ENCODE measurements at places on chromosomes 16 and 17.
A peak's percentile ranks its signal among the peaks of the same experiment; 100 is the strongest.

GRCh38 chr17:4499431-4500190 is 930 bp downstream of the SPNS2 start:
- no peak for DNase-seq

DNA sequence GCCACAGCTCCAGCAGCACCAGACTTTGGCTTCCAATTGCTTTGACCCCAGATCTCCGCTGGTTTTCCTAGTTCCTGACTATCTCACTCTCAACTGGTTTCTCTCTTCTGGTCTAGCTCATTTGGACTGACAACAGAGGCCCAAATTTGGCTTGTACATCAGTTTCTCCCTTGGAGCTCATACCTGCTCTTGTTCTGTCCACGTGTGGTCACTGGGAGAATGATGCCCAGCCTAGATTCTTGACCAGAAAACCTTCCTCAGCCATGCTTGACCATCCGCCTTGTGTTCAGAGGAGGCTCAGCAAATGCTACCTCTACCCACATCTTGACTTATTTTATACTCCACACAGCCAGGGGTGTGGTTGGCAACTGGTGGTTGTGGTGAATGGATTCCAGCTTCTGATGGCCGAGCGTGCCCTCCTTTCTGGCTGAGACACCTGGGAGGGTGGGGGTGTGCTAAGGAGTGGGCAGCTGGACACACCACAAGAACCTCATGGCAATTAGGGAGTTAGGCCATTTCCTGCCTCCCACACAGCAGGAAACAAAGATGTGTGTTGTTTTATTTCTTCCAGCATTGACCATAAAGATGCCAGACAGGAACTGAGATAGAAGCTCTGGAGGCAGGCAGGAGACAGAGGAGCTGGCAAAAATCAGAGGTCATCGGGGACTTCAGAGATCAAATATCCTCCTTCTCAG is 93.8 kb upstream of the FAM20A start:
- no peak for DNase-seq

DNA sequence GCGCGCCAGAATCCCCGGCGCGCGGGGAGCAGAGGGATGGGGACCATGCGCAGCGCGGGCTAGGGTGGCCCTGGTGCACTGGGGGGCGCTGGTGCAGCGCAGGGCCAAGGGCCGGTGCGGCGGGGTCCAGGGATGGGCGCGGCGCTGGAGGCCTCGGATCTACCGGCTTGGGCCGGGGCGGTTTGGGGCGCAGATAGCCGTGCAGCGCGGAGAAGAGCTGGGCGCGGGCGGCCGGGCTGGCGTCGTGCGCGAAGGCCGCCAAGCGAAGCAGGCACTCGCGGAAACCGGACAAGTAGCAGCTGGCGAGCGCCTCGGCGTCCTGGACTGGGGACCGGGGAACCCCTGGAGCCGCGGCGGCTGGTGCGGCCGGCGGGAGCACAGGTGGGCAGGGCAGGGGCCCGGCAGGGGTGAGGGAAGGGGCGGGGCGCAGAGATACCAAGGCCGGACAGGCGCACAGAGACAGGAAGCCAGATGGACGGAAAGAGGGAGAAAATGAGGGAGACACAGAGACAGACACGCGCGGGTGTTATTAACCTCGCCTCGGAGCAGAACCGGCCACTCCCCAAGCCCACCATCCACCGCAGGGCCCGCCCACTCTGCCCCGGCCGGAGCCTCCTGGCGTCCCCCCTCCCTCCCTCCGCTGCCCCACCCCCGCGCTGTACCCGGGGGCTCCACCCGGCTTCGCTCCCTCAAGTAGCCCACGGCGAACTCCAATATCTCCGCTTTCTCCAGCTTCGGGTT is 2.1 kb downstream of the HES7 start:
- no peak for DNase-seq

GRCh38 chr17:20191056-20191455 is 181.9 kb downstream of the SPECC1 start:
- no peak for DNase-seq

DNA sequence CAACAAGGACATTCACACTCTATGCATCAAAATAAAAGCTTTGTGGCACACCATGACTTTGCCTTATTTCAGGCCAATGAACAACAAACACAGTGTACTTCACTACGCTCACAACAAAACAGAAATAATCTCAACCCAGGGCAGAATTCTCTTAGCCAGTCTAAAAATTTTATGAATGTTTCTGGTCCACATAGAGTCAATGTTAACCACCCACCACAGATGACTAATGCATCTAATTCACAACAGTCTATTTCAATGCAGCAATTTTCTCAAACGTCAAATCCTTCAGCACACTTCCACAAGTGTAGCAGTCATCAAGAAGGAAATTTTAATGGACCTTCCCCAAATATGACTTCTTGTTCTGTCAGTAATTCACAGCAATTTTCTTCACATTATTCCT is 101.7 kb downstream of the CHD9 start:
- DNase-seq = no peak

DNA sequence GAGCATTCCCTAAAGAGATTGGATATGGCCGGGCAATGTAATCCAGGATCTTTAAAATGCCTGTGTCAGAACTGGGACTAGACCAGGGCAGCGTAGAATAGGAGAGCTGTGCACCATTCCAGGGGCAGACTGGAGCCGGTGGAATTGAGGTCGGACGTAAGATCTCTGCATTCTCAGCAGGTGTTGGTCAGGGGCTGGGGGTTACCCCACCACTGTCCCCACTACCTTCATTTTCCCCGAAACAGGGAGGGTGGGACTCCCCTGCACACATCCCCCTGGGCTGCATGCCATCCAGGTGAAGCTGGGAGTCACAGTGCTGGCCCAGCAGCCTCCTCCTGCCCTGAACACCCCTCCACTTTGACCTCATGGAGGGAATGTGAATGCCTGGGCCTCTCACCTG is 17.8 kb downstream of the OSBPL7 start:
- DNase-seq = no peak

DNA sequence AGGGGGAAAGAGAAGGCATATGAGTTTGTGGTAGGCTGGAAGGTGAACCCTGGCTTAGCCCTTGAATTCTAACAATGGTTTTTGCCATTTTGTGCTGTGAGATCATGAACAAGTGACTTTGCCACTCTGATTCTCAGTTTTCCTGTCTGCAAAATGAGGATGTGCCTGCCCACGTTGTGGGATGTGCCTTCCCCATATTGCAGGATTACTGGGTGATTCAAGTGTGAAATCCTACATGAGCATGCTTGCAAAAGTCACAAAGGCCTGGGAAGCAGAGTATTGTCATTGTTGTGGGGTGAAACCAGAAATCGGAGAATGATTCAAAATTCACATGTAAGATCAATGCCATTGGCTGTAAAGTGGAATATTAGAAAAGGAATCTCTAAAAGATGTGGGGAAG is 28.6 kb upstream of the TVP23A start:
- DNase-seq = no peak

GRCh38 chr16:75064403-75065148 is 52.0 kb downstream of the LDHD start:
- DNase-seq = no peak

DNA sequence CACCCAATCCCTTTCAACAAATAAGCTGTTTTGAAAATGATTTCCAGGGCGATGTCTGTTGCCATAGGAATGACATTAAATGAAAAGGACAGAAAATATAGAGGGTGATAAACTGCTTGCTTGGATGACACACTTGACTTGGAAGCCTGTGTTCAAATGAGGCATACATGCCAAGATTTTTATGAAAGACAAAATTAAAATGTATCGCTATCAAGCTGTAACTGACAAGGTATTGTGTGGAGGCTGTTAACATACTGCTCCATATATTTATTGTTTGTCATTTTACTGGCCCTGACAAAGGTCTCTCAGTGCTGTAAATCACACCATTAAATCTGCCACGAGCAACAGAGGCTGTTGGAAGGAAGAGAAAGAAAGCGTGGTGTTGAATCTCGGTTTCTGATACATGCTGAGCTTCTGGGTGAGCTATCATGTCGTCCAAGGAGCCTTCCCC is 456.2 kb upstream of the SALL1 start:
- no peak for DNase-seq

DNA sequence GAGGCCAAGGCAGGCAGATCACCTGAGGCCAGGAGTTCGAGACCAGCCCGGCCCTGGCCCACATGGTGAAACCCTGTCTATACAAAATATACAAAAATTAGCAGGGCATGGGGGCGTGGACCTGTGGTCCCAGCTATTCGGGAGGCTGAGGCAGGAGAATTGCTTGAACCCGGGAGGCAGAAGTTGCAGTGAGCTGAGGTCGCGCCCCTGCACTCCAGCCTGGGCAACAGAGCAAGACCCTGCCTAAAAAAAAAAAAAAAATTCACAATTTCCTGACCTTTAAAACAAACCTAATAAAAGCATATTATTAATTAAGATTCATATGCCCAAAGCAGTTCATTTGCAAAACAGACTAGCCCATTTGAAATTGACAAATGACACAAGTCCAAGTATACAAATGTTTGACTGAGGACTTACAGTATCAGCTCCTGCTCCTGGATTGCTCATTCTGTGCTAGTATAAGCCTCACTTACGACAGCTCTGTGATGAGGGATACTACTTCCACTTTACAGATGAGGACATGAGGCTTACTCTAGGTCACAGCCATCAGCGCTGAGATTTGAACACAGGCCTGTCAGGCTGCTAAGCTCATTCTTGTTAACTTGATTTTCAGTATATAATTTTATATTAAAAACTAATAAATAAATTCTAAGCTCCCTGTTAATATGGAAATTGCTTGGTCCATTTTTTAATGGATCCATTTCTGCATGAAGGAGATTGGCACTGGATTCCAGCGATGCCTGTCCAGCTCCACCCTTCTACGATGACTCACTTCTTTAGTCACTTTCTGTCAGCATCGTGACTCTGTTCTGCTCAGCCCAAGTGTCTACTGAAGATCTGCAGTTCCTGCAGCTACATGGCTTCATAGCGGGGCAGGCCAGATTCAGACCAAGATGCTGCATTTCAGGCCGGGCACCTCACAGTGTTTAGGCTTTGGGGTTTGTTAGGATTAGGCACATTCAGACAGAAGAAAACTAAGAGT is 88.2 kb downstream of the WDR59 start:
- no peak for DNase-seq

GRCh38 chr16:15951852-15952251 is 2.4 kb downstream of the ABCC1 start:
- DNase-seq = no peak

DNA sequence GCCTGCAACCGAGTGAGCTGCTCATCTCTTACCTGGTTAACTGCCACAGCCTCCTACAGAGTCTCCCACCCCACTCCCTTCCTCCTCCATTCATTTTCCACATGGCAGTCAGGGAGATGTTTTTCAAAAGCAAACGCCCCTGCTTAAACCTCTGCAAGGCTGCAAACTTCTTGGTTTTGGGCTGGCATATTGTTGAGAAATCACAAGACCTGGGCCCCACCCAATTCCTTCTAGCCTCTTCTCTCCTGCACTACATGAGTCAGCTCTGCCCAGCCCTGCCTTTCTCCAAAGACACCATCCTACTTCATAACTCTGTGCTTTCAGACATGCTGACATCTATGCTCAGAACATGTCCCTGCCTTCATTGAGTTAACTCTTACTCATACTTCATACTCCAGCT is 136.1 kb downstream of the SPACA3 start:
- DNase-seq = no peak

DNA sequence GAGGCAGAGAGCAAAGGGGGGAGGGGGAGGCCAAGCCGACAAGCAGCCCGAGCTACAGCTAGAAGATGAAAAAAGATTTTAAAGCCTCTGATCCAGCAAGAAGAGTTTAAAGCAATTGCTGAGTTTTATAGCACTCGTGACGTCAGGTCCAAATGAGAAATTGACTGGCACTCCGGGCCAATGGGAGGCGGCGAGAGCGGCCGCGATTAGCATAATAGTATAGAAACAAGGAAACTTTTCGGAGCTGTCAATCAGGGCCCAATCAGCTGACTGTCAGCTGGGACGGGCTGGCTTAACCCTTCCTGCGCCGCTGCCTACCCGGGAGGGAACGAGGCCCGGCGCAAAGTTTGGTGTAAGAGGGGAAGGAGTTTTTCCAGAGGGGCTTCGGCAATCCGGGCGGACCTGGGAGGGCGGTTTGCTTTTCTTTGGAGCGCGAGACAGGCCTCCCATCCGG is at the start of gene MAF:
MAF (minus strand) TSS at position 100 of the 454 bp plus-strand sequence. CDS start 835 bp downstream, outside the sequence.
- peak; percentile 60 for DNase-seq

DNA sequence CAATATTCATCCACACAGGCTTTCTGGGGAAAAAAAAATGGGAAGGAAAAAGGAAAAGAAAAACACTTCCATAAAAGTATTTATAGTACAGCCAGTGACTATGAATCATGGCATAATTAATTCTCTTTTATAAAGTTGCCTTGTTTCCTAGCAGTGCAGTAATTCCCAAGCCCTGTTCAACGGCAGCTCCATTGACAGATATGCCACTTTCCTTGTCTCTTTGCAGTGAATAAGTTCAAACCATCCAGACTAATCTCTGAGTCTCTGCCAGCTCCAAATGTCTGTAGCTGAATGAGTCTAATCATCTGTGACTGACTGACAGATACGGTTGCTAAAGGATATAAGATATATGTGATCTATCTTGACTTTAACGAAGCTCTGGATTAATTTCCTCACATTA is 52.9 kb upstream of the KCNJ16 start:
- no peak for DNase-seq

- no peak for DNase-seq
Measured at GRCh38 chr16:14405611-14406537, 224.2 kb downstream of the PARN start.

GRCh38 chr16:82792693-82793092 is 165.9 kb downstream of the CDH13 start:
- DNase-seq = no peak

DNA sequence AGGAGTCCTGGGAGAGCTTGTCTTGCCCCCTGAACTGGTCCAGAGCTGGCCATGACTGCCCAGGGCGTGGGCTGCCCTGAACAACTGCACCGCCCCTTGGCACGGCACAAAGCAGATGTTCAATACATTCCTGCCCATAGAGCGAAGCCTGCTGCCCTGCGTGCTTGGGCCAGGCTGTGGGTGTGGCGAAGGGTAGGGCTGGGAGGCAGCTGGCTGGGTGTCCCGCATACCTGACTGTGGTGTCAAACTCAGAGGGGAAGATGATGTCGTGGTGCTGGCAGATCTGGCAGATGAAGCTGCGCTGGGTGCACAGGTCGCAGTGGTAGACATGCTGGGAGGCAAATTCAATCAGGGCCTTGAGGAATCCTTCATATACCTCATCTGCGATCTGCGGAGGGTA is 124.2 kb upstream of the SMURF2 start:
- no peak for DNase-seq

GRCh38 chr16:3865241-3865640 is 15.3 kb downstream of the CREBBP start:
- no peak for DNase-seq
